SJCRH30 (cell line): ENCODE measurements at places on chromosomes 13 and 19. TPM values are rescaled to one million over a fixed set of nuclear protein-coding genes. Genes with fewer than 3 reads are reported as not detected.

ITPKC gene
- total RNA-seq: 7.2 and 7.3 TPM in 2 replicates

TMEM221 gene
- total RNA-seq: 0.10 TPM in 1 of 2 replicates, not detected in the other

SIAH3 gene
- total RNA-seq: not detected in 2 replicates

DNA sequence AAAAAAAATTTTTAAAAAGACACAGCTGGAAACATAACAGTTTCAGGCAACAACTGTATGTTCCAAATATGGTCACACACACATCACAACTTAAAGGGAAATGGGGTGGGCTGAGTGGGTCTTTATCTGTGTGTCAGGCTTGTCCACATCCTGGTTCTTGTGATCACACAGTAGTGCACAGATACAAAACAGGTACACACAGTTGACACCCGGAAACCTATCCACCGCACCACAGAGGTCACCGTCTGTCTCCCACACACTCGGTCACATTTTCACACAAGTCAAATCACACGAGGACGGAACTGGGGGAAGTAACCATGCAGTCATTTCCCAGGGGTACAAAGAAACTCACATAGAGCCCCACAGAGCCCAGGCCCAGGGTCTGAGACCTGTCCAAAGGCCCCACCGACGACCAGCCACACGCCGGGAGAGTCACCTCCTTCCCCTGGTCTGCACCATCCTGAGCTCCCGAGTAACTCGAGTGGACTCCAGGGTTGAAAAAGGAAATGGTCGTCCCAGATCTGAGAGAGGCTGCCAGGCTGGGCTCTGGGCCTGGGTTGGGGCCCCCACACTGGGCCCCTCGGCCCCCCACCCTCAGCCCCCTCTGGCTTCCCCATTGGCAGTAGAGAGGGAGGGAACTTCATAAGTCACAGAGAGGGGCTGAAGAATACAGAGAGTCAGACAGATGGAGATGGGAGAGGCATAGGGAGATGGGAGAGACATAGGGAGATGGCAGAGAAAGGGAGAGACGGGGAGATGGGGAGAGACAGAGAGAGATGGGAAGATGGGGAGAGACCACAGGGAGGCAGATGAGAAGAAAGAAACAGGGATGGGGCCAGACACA is 1.3 kb upstream of the PPAN start:
- DNase-seq: no peak

DNA sequence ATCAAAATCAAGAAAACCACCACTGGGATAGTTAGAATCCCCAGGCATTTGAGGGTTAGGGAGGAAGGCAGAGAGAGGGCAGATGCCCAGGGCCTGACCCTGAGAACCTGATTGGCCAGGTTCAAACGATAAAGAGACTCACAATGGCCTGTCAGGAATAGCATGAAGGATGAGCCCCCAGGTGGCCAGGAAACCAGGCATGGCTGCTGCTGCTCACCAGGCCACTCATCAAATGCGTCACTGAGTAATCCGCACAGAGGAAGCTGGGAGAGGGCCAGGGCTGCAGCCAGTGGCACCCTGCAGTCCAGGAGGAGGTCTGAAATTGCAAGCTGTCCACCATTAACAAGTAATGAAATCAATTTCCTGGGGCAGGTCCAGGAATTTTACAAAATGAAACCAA is 111.3 kb downstream of the KATNAL1 start:
- peak; percentile 55 for DNase-seq

- DNase-seq: no peak
These were observed 57.5 kb downstream of the RAB20 start for GRCh38 chr13:110503979-110504499.
